Effector memory CD4-positive, alpha-beta T cell (primary cell): ENCODE measurements at places on chromosomes 7 and 10.

DNA sequence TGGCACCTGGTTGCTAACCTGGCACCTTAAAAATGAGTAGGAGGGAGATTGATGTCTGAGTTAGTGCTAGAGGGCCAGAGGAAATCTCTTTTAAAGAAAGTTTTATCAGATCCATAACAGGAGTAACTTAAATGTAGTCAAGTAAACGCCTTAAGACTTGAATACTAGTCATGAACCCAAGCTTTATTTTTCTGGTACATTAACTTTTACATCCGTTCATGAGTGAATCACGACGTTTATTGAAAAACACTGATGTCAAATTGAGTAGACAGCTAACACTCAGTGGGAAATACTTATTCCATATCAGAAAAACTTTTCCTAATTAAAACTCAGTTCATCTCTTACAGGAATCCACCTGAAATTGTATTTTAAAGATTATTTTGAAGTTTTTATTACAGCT lies 6.9 kb upstream of the LAMB1 start:
- H3K4me3 ChIP-seq, result no peak overlapping the region
- no peaks in the 10 kb centered on the region for H3K27me3 ChIP-seq
- H3K27ac ChIP-seq, result no peak overlapping the region
- H3K4me1 ChIP-seq, result no peaks in the 10 kb centered on the region
- no peaks in the 10 kb centered on the region for H3K36me3 ChIP-seq

DNA sequence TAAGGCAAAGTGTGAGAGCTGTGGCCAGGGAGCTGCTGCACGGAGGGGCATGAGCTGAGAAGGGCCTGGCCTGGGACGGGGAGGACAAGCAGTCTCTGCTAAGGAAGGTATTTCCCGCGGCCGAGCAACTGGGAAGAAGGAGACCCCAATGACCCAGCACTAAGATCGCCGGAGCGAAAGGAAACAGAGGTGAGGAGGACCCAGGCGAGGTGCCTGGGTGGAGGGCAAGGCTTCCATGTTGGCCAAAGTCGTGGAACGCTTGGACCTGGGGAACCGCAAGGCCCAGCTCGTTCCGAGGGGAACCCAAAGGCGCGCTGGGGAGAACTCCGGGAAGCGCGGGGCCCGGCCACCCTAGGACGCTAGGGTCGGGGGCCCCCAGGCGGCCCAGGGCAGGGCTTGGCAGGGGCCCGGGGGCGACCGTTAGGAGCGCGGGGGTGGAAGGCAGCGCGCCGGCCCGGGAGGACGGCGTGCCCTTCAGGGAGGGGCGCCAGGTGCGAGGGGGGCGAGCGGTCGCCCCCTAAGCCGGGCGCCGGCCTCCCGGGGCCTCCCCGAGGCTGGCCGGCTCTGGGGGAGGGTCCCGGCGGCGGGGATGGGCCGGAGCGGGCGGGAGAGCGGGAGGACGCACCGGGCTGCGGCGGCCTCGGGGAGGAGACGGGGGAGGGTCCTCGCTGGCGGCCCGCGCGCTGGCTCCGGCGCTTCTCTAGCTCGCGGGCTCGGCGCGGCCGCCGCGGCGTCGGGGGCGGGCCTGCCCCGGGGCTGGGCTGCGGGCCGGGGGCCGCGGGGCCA lies 545 bp downstream of the GIGYF1 start:
- peak overlapping the region; percentile 46 for H3K27ac ChIP-seq
- peaks cover 23% of the 10 kb centered on the region for H3K4me1 ChIP-seq
- DNase-seq, result no peak
- no peaks in the 10 kb centered on the region for H3K27me3 ChIP-seq
- peaks cover 4% of the 10 kb centered on the region for H3K36me3 ChIP-seq

DNA sequence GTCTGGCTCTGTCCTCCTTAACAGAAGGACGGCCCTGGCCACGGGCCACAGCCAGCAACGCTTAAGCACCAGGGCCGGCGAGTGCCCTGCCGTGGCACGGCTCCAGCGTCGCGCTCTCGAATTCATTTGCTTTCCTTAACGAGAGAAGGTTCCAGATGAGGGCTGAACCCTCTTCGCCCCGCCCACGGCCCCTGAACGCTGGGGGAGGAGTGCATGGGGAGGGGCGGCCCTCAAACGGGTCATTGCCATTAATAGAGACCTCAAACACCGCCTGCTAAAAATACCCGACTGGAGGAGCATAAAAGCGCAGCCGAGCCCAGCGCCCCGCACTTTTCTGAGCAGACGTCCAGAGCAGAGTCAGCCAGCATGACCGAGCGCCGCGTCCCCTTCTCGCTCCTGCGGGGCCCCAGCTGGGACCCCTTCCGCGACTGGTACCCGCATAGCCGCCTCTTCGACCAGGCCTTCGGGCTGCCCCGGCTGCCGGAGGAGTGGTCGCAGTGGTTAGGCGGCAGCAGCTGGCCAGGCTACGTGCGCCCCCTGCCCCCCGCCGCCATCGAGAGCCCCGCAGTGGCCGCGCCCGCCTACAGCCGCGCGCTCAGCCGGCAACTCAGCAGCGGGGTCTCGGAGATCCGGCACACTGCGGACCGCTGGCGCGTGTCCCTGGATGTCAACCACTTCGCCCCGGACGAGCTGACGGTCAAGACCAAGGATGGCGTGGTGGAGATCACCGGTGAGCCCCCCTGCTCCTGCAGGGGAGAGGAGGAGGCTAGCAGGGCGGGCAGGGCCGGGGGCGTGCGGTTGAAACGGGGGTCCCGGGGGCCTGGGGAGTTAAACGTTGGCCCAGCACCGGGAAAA lies at the start of gene HSPB1:
TSS of gene HSPB1 (plus strand) at position 327 of the 855 bp plus-strand sequence. CDS start at position 367, 40 bp downstream.
- H3K27ac ChIP-seq, result peak within 1 kb of the TSS; percentile 65
- H3K4me1 ChIP-seq, result peaks cover 8% of the 10 kb centered on the region
- DNase-seq, result peak; percentile 59
- peak within 1 kb of the TSS; percentile 62 for H3K4me3 ChIP-seq
- no peaks in the 10 kb centered on the region for H3K27me3 ChIP-seq

GRCh38 chr10:3432081-3432825 lies 259.7 kb upstream of the PITRM1 start:
- no peaks in the 10 kb centered on the region for H3K4me1 ChIP-seq
- no peak for DNase-seq
- no peak overlapping the region for H3K4me3 ChIP-seq
- no peaks in the 10 kb centered on the region for H3K36me3 ChIP-seq

DNA sequence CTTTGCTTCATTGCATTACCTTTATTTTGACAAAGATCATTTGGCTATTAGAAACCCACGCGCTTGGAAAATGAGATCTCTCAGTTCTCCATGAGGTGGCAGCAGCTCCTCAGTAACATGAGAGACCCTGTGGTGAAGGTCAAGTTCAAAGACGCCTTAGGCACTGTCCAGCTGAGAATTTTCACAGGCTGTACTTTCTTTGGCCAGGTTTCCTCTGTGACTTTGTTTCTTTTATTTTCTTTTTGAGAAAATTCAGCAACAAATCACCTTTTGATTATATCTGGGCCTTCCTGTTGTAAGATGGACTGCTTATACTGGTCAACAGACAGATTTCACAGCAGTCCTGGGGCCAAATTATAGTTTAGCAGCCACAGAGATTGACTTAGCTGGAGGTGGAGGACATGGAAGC lies 54.5 kb downstream of the RAB18 start:
- no peak overlapping the region for H3K27ac ChIP-seq
- H3K4me1 ChIP-seq, result no peaks in the 10 kb centered on the region
- H3K4me3 ChIP-seq, result no peak overlapping the region

DNA sequence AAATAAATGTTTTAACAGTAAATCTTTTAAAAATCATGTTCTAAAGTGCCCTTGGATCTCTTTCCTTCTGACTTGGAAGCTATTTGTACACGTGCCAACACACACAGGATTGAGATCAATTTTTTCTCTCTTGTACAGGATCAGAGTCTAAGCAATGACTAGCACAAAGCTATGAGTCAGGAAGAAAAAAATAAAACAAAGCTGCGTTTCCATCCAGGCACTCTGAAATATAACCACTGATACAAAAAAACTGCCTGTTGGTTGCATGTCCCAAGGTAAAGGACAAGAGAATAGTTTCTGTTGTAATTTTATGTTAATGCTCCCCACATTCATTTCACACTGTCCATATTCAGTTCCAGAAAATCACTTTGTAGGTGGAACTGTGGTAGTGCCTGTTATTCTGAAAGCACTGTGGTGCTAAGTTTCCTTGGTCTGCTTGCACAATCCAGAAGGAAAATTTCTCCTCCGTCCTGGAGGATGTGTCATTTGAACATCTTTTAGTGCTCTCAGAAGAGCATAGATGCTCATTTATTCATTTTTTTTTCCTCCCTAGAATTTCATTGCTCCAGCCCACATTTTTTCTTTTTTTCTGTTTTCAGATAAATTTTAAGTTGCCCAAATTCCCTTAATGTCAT lies 113.4 kb downstream of the PLXDC2 start:
- no peak overlapping the region for H3K27ac ChIP-seq
- DNase-seq, result no peak
- no peaks in the 10 kb centered on the region for H3K27me3 ChIP-seq
- H3K4me3 ChIP-seq, result no peak overlapping the region
- H3K36me3 ChIP-seq, result no peaks in the 10 kb centered on the region

- H3K36me3 ChIP-seq, result no peaks in the 10 kb centered on the region
- no peaks in the 10 kb centered on the region for H3K27me3 ChIP-seq
- no peak overlapping the region for H3K4me3 ChIP-seq
- H3K27ac ChIP-seq, result no peak overlapping the region
- no peaks in the 10 kb centered on the region for H3K4me1 ChIP-seq
- DNase-seq, result no peak
Observed at GRCh38 chr10:123614888-123615287, 51.3 kb upstream of the GPR26 start.

GRCh38 chr10:87603769-87604168 lies 55.9 kb upstream of the PAPSS2 start:
- H3K4me3 ChIP-seq, result no peak overlapping the region
- H3K27me3 ChIP-seq, result no peaks in the 10 kb centered on the region
- no peak overlapping the region for H3K27ac ChIP-seq

- no peak for DNase-seq
- H3K4me3 ChIP-seq, result peak overlapping the region; percentile 46
- H3K4me1 ChIP-seq, result peaks cover 61% of the 10 kb centered on the region
- peak overlapping the region; percentile 74 for H3K27ac ChIP-seq
- H3K36me3 ChIP-seq, result no peaks in the 10 kb centered on the region
Observed at GRCh38 chr7:105677410-105677730, 96.1 kb upstream of the EFCAB10 start.

- H3K27ac ChIP-seq, result no peak overlapping the region
- H3K36me3 ChIP-seq, result no peaks in the 10 kb centered on the region
- H3K4me3 ChIP-seq, result no peak overlapping the region
- no peaks in the 10 kb centered on the region for H3K4me1 ChIP-seq
Observed at GRCh38 chr10:3401491-3401938, 228.9 kb upstream of the PITRM1 start.

GRCh38 chr7:113267885-113268284 lies 149.5 kb upstream of the SMIM30 start:
- H3K36me3 ChIP-seq, result no peaks in the 10 kb centered on the region
- H3K4me3 ChIP-seq, result no peak overlapping the region
- no peak overlapping the region for H3K27ac ChIP-seq
- H3K27me3 ChIP-seq, result no peaks in the 10 kb centered on the region
- no peak for DNase-seq

DNA sequence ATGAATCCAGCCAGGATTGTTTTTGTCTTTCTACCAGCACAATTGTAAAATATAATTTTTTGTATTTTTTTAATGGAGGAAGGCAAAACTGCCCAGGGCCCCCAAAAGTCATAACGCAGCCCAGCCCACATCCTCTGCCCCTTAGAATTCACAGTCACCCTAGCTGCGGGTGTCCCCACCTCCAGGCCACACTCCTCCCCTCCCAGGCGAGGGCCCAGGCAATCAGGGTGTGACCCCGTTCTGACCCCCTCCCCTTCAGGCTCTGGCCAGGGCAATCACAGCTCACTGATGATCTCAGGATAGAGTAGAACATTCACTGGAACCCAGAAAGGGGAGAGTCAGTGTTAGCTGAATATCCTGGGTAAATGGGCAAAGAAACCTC lies 92.0 kb upstream of the MACROH2A2 start:
- H3K27me3 ChIP-seq, result no peaks in the 10 kb centered on the region
- no peak for DNase-seq

- no peaks in the 10 kb centered on the region for H3K36me3 ChIP-seq
- no peak overlapping the region for H3K27ac ChIP-seq
- H3K27me3 ChIP-seq, result no peaks in the 10 kb centered on the region
- H3K4me3 ChIP-seq, result no peak overlapping the region
- DNase-seq, result no peak
- no peaks in the 10 kb centered on the region for H3K4me1 ChIP-seq
Observed at GRCh38 chr7:98369726-98370125, 31.2 kb downstream of the BAIAP2L1 start.

DNA sequence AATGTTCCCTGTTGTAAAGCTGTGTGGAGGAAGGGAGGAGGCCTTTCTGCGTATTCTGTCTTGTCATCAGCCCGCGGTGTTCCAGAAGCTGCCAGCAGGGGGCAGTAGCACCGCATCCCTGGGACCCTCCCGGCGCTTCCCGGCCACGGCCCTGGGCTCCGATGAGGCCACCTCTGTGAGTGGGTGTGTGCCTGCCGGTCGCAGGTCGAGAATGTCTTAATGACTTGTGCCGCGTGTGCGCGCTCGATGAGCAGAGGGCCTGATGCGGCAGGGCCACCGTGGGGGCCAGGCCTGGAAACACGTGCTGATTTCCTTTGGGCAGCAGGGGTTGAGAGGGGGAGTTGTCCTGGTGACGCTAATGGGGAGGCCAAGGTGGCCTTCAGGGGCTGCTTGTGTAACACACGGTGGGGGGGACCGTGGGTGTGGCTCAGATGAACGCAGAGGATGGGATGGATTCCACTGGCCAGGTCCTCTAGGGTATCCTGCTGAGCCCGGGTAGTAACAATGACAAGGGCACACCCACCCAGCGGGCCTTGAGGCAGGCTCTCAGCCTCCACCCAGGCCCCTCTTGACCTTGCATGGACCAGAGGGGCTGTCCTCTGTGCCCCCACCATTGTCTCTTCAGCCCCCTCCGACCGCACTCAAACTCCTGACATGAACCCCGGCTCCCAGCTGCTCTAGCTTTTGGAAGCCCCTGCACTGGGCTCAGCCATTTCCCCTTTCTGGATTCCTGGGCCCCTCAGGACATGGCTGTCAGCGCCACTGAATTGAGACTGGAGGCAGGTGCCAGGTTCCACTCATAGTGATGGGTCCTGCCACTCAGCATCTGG lies 135.9 kb upstream of the PODXL start:
- H3K27me3 ChIP-seq, result no peaks in the 10 kb centered on the region
- no peak overlapping the region for H3K27ac ChIP-seq
- no peak overlapping the region for H3K4me3 ChIP-seq
- H3K36me3 ChIP-seq, result no peaks in the 10 kb centered on the region

DNA sequence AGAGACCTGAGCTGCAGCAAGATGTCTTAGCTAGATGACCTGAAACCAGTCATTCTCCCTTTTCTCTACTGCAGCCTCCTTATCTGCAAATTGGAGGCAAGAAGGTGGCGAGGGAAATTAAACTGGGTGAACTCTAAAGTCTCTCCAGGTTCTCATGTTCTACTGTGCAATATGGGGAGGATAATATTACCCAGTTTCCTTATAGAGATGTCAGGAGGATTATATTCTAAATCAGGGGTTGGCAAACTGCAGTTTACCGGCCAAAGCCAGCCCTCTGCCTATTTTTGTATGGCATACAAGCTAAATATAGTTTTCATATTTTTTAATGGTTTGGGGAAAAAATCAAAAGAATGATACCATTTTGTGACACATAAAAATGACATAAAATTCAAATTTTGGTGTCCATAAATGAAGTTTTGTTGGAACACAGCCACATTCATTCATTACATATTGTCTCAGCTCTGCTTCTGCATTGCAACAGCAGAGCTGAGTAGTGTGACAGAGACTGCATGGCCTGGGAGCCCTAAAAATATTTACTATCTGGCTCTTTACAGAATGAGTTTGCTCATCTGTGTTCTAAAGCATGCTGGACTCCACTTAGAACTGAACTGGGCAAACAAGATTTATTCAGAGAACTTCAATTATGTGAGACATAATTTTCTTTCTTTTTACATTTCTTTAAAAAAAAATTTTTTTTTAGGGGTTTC lies 19.2 kb upstream of the MALSU1 start:
- H3K27ac ChIP-seq, result no peak overlapping the region
- DNase-seq, result no peak
- no peaks in the 10 kb centered on the region for H3K36me3 ChIP-seq
- H3K4me1 ChIP-seq, result no peaks in the 10 kb centered on the region
